ENCODE measurements at places on chromosomes 7 and 10.

DNA sequence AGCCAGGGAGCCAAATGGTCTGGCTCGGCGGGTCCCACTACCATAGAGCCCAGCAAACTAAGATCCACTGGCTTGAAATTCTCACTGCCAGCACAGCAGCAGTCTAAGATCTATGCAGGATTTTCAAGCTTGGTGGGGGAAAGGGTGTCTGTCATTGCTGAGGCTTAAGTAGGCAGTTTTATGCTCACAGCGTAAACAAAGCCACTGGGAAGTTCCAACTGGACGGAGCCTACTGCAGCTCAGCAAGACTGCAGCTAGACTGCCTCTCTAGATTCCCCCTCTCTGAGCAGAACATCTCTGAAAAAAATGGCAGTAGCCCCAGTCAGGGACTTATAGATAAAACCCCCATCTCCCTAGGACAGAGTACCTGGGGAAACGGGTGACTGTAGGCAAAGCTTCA lies 277.6 kb upstream of the PHF14 start:
- DNase-seq: no peak

DNA sequence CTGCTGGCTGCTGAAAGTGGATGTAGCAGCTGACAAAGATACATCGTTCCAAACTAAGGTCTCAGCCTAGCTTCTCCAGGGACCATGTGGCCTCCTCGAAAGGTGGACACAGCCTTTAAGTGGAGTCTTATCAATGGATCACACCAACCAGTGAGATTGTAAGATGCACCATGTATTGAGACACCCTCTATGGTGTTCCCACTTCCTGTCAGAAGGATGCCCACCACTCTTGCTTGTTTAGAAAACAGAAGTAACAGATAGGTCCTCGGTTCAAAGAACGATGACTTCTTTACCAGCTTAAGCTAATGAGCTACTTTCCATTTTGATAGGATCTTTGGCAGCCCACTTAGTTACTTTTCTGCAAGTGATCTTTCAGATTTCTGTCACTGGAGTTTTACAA lies 34.3 kb downstream of the SLC25A13 start:
- no peak for DNase-seq

DNA sequence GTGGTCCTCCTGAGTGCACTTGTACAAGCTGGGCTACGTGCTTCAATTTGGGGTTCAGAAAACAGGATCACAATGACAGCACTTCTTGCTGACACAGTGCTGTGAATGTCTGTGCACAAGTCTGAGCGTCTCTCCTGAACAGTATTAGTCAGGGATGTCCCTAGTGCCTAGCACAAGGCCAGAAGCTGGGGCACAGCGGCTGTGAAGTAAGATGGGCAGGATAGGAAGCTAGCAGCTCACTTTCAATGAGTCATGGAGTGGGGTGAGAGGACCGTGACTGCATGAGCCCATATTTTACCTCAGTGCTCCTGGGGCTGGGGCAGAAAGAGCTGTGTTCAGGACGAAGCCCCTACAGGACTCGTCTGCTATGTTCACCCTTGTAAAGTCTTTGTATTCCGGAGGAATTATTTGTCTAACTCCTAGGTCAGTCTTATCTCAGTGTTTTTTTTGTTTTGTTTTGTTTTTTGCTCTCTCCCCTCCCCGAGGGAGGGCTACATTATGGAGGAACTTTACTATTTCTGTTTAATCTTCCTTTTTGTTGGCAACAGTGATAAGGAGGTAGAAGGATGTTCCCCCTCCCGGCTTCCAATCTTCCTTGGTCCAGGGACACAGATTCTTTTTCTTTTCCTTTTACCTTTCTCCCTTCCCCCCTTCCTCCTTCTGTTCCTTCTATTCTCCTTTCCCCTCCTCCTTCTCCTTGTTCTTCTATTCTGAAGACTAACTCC lies 2.8 kb upstream of the LRMDA start:
- DNase-seq: no peak

DNA sequence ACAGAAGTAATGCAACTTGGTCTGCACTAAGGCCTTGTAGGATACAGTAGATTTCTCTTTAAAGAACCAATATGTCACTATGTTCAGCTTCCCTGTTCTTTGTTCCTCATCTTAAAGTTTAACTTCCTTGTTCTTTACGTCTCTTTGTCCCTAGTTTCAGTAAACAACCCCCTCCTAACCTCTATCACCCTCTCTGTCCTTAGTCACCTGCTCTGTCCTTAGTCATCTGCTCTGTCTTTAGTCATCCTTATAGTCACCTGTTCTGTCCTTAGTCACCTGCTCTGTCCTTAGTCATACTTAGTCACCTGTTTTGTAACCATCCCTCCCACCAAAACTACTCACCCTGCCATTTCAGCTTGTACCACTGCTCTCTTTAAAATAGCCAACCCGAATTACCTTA lies 144.6 kb upstream of the TMEM106B start:
- DNase-seq: peak; percentile 85

DNA sequence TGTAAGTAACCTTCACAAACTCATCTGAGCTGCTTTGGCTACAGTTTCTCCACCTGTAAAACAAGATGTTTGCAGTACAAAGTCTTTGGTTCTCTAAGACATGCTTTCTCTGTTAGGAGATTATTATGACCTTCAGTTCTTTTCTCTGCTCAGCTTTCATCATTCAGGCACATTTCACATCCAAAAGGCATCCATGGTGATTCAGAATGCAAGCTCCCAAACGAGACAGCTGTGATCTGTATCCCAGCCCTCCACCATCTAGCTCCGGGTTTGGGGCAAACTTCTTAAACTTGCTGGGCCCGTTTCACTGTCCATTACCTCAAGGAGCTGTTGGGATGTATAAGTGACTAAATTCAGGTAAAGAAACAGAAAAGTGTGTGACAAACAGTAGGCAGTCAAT lies 95.8 kb upstream of the COL1A2 start:
- DNase-seq: no peak

DNA sequence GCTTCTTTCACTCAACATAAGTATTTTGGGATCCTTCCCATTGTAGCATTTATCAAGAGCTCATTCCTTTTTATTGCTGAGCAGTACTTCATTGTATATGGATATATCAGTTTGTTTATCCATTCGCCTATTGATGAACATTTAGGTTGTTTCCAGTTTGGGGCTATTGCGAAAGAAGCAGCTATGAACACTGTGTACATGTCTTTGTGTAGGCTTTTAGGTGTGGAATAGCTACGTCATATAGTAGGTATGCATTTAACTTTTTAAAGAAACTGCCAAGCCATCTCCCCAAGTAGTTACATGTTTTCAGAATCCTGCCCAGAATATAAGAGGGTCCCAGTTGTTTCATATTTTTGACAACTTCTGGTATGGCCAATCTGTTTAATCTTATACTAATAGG lies 468.1 kb downstream of the IPMK start:
- DNase-seq: no peak

DNA sequence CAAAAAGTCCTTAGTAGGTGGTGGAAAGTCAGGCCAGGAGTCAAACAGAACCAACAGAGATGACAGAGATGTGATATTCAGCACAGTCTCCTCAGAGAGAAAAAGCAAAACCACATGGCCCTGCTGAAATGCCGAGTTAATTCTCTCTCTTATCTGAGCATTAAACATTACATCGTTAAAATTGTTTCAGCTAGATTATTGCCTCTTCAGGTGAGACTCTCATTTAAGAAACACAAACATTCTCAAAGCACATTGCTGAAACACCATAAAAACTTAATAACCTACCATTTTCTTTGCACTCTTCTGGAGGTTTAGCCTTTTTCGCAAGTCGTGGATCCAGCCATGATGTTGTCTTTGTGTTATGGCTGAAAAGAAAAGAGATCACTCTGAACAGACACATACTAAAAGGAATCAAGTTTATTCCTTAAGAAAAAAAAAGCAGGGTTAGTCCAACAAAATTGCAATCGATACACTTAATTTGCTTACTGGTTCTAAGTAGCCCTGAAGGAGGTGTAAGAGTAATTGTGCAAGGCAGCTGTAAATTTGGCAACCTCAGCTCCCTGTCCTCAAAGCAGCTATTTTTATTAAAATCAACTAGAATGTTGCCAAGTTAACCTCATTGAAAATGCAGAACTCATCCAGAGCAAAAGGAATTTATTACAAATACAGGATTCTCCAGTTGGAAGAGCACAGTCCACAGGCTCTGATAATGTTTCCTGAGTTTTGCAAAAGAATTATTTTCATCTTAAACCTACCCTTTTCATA lies 691.1 kb downstream of the PHTF2 start:
- DNase-seq: no peak

DNA sequence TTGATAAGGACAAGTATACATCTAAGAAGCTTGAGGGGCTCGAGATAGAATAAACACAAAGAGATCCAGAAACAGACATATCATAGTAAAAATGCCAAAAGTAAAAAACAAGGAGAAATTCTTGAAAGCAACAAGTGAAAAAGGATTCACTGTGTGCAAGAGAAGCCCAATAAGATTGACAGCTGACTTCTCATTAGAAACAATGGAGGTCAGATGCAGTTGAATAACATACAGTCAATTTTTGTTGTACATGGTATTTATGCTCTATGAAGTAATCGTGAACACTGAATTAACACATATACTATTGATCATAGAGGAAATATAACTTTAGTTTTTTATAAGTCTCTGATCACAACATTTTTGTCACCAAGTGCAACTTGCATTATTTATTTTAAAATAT lies 982.8 kb upstream of the SORCS1 start:
- no peak for DNase-seq

DNA sequence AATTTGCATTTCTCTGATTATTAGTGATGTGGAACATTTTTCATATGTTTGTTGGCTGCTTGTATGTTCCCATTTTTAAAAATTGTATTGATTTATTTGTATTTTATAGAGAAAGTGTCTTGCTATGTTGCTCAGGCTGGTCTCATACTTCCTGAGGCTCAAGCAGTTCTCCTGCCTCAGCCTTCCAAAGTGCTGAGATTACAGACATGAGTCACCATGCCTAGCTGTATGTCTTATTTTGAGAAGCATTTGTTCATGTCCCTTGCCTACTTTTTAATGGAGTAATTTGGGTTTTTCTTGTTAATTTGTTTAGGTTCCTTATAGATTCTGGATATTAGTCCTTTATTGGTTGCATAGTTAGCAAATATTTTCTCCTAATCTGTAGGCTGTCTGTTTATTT lies 214.2 kb upstream of the KAT6B start:
- no peak for DNase-seq

DNA sequence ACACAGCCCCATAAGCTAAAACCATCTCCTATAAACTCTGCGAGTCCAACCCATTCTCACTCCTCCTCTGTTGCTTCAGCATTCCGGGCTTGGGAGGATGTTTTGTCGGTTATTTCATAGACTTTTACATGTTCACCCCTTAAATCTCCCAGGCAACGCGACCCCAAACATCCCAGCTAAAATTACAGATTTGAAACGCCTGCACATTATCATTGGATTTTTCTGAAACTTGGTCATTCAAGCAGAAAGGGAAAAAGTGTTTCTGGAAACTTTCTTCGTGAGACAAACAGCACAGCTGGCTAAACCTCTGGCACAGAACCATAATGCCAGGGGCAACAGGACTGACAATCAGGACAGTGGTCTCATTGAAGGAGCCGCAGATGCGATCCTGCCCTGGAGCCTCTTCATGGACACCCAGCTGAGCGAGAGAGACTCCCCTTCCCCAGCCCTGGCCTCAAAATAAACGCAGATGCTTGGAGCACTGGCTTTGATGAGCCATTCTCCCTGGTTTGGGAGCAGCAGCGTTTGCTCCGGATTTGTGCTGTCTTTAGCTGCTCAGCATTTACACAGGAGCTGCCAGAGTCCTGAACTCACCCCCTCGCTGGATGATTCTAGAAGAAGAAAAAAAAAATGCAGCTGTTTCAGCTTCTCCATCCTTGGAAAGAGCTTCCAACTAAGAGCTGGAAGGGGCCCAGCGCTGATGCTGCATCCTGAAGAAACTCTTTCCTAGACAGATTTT lies 30.1 kb downstream of the AFAP1L2 start:
- DNase-seq: no peak

GRCh38 chr7:18861514-18862118 lies 255.8 kb downstream of the TWIST1 start:
- no peak for DNase-seq

GRCh38 chr7:69534461-69535041 lies 63.7 kb upstream of the AUTS2 start:
- no peak for DNase-seq

DNA sequence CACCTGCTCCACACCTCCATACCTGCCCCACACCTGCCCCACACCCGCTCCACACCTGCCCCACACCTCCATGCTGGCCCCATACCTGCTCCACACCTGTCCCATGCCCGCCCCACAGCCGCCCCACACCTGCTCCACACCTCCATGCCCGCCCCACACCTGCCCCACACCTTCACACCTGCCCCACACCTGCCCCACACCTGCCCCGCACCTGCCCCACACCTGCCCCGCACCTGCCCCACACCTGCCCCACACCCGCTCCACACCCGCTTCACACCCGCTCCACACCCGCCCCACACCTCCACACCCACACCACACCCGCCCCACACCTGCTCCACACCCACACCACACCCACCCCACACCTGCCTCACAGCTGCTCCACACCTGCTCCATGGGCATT lies 53.0 kb downstream of the PARP12 start:
- no peak for DNase-seq

DNA sequence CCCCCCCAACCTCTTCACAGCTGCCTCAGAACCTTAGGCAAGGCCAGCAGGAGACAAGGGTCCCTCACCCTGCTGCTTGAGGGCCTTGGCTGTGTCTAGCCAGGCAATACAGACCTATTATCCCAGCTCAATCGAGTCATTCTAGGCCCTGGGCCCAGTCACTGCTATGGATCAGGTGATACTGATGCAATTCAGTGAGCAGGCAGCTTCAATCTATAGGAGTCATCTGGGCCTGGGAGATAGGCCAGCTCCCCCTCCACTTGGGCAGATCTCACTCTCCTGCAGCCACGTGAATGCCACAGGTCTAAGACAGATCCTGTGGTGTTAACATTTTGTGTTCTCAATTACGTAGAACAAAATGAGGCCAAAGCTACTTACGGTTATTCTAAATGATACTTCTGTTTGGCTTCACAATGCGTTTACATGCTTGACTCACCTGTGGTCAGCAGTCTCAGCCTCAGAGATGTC lies 68.0 kb upstream of the LRRC4 start:
- DNase-seq: no peak
